Activated CD4-positive, alpha-beta memory T cell treated with anti-CD3 and anti-CD28 coated beads for 36 hours (primary cell): ENCODE measurements at places on chromosomes 5 and 9. TPM values are rescaled to one million over a fixed set of nuclear protein-coding genes. Genes with fewer than 3 reads are reported as not detected.
A peak's percentile ranks its signal among the peaks of the same experiment; 100 is the strongest.

DNA sequence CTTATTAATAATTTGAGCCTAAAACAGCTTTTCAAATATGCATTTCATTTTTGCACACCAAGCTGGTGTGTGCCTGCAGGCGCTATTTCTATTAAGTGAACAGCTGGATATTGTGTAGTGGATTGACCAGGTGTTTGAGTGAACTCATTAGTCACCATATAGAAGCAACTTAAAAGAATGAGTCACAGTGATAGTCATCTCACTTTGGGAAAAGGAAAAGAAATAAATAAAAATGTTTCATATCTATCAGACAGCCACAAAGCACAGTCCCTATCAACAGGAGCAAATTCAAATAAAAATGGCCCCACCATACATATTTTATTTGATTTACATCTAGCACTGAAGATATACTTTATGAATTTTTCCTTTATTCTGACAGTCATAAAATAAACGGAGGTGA lies 456.5 kb upstream of the CDH9 start:
- no peaks in the 10 kb centered on the region for H3K36me3 ChIP-seq
- H3K27ac ChIP-seq = no peak overlapping the region
- no peak overlapping the region for H3K4me3 ChIP-seq

CCNH gene
- 65.8 TPM for total RNA-seq

- H3K4me3 ChIP-seq = no peak overlapping the region
- peaks cover 3% of the 10 kb centered on the region for H3K27me3 ChIP-seq
- no peak for DNase-seq
- no peak overlapping the region for H3K27ac ChIP-seq
- H3K4me1 ChIP-seq = no peaks in the 10 kb centered on the region
Measured at GRCh38 chr9:134548618-134549017, 93.0 kb upstream of the COL5A1 start.

DNA sequence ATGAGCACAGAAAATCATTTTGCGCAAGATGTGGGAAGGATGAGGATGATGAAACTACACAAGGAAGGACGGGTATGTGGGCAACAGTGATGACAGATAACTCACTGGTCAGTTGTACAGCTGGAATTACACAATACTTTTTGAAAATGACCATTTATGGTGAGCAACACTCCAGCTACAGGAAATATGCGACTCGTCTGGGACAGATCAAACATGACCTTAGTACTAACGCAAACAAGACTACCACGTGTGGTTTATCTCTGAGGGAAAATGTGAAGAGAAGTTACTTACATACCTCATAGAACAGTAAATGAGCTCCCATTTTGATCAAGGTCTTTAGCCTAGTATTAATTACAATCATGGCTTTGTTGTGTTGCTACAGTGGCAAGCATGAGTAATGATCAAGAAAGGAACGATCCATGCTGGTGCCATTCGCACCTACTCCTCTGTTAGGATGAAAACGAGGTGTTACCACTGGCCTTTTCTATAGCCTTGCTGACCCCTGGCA lies 456.9 kb downstream of the BNC2 start:
- H3K27ac ChIP-seq = no peak overlapping the region
- H3K27me3 ChIP-seq = no peaks in the 10 kb centered on the region
- H3K4me3 ChIP-seq = no peak overlapping the region
- H3K36me3 ChIP-seq = no peaks in the 10 kb centered on the region

DNA sequence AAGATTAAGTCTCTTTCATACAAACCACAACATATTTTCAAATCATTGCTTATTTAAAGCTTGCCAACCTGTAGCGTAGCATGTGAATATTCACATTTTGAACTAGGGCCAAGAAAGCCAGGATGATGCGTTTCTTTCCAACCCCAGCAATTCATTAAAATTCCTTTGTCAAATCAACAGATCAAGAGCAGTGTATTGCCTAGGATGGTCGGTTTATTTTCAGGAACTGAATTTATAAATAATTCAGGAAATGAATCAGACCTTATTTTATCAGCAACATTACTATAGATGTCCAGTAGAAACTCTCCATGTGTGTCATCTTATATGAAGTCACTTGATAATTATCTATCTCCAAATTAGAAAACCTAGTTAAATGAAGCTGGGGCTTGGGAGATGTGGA lies 13.2 kb upstream of the AUH start:
- no peaks in the 10 kb centered on the region for H3K36me3 ChIP-seq
- no peak for DNase-seq
- no peak overlapping the region for H3K4me3 ChIP-seq
- peaks cover 4% of the 10 kb centered on the region for H3K4me1 ChIP-seq

DNAJC25 gene
- total RNA-seq = 4.2 TPM

C9 gene
- total RNA-seq = not detected

GRCh38 chr5:82594097-82594496 lies 315.9 kb upstream of the RPS23 start:
- H3K4me3 ChIP-seq = no peak overlapping the region
- H3K27me3 ChIP-seq = peaks cover 22% of the 10 kb centered on the region
- DNase-seq = no peak
- H3K27ac ChIP-seq = no peak overlapping the region

ARHGEF37 gene
- 0.77 TPM for total RNA-seq

- H3K36me3 ChIP-seq = peaks cover 6% of the 10 kb centered on the region
- no peaks in the 10 kb centered on the region for H3K4me1 ChIP-seq
- H3K4me3 ChIP-seq = no peak overlapping the region
- H3K27ac ChIP-seq = no peak overlapping the region
- DNase-seq = peak; percentile 20
- H3K27me3 ChIP-seq = peaks cover 4% of the 10 kb centered on the region
Measured at GRCh38 chr9:4197548-4197947, 102.3 kb downstream of the GLIS3 start.

GRCh38 chr9:18238254-18238653 lies 235.7 kb upstream of the ADAMTSL1 start:
- H3K4me3 ChIP-seq = no peak overlapping the region
- no peaks in the 10 kb centered on the region for H3K36me3 ChIP-seq
- no peak for DNase-seq
- H3K4me1 ChIP-seq = peaks cover 2% of the 10 kb centered on the region
- peaks cover 2% of the 10 kb centered on the region for H3K27me3 ChIP-seq

GDA gene
- total RNA-seq = not detected

DNA sequence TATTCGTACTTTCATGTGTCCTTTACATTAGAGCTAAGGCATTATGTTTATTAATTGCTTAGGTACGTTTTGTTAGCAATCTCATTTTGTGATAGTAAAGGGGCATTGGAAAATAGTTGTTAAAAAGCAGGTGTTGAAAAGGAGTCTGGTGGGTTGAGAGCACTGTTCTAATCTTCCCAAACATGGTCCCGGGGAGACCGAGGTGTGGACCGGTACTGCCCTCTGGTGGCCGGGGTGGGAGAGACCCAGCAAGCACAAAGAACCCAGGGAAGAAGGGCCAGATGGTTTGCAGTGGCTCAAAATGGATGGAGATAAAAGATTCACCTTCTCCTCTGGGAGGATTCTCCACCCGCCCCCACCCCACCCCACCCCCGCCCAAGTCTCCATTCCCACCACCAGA lies 26.1 kb downstream of the IDNK start:
- no peaks in the 10 kb centered on the region for H3K27me3 ChIP-seq
- no peak overlapping the region for H3K4me3 ChIP-seq
- peak; percentile 81 for DNase-seq
- H3K27ac ChIP-seq = no peak overlapping the region

ASTN2 gene
- total RNA-seq = 3.4 TPM

HMCN2 gene
- total RNA-seq = not detected

GABBR2 gene
- total RNA-seq = not detected

MZB1 gene
- total RNA-seq = 26.3 TPM

SYK gene
- not detected for total RNA-seq

DNA sequence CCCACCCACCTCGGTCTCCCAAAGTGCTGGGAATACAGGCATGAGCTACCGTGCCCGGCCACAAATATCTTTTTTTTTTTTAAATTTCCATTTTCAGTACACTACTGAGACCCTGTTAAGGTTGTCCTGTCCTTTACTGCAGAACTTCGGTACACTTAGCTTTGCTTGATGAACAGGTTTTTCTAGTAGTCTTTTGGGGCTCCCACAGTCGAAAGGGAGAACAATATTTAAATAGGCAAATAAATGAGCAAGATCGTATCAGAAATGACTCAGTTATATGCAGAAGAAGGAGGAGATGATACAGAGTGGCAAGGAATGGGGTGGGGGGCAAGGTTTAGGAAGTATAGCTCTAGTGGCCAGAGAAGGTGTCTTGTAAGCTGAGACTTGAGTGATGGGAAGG lies 52.7 kb downstream of the MSX2 start:
- H3K27me3 ChIP-seq = peaks cover 18% of the 10 kb centered on the region
- no peak overlapping the region for H3K27ac ChIP-seq
- no peak for DNase-seq
- H3K4me1 ChIP-seq = no peaks in the 10 kb centered on the region

- H3K36me3 ChIP-seq = no peaks in the 10 kb centered on the region
- H3K27me3 ChIP-seq = peaks cover 3% of the 10 kb centered on the region
- no peak overlapping the region for H3K4me3 ChIP-seq
- DNase-seq = peak; percentile 31
Measured at GRCh38 chr5:17180864-17181723, 36.3 kb upstream of the BASP1 start.

- H3K36me3 ChIP-seq = no peaks in the 10 kb centered on the region
- H3K4me1 ChIP-seq = no peaks in the 10 kb centered on the region
- no peak for DNase-seq
- no peak overlapping the region for H3K4me3 ChIP-seq
- no peak overlapping the region for H3K27ac ChIP-seq
Measured at GRCh38 chr5:175211956-175212756, 231.8 kb downstream of the DRD1 start.

- no peak for DNase-seq
- peak overlapping the region; percentile 29 for H3K27ac ChIP-seq
- H3K27me3 ChIP-seq = peaks cover 6% of the 10 kb centered on the region
- H3K4me1 ChIP-seq = peaks cover 13% of the 10 kb centered on the region
- peaks cover 3% of the 10 kb centered on the region for H3K36me3 ChIP-seq
Measured at GRCh38 chr9:105064248-105065097, 136.5 kb upstream of the ABCA1 start.
